ENCODE measurements at places on chromosomes 2 and 18.

DNA sequence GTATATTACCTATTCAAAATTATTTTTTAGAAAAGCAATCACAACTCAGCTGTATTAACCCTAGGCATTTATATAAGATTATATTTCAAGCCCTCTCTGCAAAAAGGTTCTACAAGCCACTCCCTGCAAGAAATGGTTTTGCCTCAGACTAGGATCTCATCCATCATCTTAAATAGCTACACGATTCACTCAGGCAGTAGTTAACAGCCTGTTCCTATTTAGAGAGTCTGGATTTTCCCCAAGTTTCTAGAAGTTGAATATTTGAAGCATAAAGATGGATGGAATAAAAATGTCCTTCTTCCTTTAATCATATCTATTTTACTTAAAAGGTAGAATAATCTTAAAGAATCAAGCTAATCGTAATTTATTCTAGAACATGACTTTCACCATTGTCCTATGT, 167.1 kb upstream of the STK17B start:
- no peak for DNase-seq

DNA sequence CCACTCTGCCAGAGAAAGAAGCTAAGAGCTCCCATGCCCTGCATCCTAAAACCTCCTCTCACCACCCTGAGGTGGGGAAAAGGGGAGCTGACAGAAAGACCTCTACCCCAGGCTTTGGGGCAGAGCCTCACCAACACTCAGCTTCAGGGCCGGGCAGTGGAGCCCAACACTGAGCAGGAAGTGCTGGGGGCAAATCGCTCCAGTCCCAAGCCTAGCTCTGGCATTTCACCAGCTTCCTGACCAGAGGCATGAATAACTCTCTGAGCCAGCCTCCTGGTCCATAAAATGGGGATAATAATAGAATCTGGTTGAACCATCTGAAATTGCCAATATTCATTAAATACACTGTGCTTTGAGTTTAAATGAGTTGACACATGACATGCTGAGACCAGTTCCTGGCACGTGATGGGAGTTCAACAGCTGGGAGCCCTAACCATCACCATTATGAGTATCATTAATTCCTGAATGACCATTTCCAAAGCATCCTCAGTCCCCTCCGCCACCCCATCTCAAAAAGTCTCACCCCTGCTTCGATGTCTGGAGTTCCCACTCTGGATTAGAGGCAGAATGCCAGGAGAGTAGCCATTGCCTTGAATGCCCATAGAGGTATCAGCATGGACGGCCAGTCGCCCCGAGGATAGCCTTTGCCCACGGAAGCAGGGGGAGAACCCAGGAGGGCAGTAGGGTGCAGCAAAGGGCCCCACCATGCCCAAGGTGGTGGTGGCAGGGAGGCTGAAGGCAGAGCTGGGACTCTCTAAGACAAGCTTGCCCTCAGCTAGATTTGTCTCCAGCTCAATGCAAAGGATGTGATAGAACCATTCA, 153.4 kb downstream of the TNS1 start:
- peak; percentile 54 for DNase-seq

GRCh38 chr2:195534971-195535370, 122.1 kb upstream of the SLC39A10 start:
- no peak for DNase-seq

- DNase-seq, result no peak
Observed at GRCh38 chr2:134008837-134009236, 245.0 kb upstream of the MGAT5 start.

DNA sequence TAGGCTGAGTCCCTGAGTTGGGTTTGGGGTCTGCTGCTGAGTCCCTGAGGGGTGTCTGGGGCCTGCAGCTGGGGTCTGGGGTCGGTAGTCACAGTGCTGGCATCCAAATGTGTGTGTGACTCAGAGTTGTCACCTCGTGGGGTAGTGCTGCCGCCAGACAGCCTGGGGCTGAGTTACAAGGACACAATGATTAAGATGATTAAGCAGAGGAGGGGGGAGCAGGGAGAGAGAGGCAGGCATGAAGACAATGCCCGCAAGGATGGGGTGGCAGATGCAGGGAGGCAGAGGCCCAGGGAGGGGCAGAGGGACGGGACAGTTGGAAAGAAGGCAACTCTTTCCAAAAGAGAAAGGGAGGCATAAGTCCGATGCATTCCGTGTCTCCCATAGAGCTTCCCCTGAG, 120.2 kb downstream of the CELF4 start:
- no peak for DNase-seq

DNA sequence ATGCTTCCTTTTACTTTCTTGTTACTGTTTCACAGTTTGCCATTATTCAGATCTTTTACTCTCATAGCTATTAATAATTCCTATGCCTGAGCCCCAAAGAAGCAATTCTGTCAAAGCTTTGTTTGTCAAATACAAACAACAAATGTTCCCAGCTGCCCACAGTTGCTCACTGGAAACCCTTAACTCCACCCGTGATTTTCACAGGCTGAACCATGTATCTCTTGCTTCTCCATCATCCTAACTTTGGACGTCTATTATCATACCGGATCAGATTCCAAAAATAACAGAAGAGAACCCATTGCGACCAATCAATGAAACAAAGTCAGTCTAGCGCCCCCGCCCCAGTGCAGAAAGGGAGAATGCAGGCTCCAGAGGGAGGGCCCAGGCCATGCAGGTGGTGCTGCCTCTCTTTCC, 24.2 kb downstream of the COLEC12 start:
- DNase-seq, result no peak

- no peak for DNase-seq
Observed at GRCh38 chr2:121266543-121267106, 18.4 kb downstream of the TFCP2L1 start.

DNA sequence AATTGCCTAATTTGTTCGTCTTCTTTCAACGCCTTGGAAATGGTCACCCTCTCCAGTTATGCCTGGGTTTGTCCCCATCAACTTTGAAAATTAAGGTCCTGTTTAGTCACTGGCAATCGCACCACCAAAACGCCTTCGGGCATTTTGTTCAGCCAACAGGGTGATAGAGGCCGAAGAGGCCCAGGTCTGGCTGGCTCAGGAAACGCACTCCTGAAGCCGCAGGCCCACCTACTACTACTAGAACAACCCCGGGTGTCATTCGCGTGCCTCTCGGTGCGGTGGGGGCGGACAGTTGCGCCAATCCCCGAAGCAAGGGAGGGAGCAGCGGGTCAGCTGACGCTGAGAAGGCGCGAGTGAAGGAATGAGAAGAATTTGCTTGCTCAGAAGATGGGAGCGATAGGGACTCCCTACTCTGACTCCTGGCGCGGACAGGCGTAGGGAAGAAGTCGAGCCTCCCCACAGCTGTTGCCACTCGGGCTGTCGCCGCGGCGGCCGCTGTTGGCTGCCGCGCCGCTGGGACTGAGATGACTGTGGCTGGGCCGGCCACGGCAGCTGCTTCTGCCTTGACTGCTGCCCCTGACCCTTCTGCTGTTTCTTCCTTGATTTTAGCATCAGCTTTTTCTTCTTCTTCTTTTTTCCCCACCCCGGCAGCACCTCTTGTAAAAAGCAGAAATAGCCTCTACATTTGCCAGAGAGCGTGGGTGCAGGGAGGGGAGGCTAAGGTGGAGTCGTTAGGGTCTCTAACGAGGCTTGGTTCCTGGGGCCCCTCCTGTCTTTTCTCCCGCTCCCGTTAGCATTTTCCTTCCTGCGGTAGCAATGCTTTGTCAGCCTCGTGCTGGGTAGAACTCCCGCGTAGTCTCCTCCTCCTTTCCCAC, 387.6 kb downstream of the FIGN start:
- DNase-seq, result peak; percentile 72

DNA sequence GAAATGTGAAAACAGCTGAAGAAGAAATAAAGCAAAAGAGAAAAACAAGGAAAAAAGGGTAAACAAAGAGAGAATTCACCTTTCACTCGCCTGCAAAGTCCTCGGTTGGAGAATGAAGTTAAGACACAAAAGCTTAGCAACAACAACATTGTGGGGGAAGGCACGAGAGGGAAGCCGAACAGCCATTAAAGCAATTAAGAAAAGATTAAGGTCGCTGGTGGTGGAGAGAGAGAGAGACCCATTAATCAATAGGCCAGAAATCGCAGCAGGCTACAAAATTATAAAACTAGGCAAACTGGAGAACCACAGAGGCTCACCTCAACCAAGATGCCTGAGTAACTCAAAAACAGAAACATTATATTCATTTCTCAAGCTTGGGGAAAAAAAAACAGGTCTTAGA, 120.0 kb upstream of the SIX3 start:
- DNase-seq, result no peak

- DNase-seq, result no peak
Observed at GRCh38 chr2:60557486-60557864, 4.0 kb upstream of the BCL11A start.

- DNase-seq, result no peak
Observed at GRCh38 chr18:37251679-37252078, 313.9 kb downstream of the CELF4 start.

DNA sequence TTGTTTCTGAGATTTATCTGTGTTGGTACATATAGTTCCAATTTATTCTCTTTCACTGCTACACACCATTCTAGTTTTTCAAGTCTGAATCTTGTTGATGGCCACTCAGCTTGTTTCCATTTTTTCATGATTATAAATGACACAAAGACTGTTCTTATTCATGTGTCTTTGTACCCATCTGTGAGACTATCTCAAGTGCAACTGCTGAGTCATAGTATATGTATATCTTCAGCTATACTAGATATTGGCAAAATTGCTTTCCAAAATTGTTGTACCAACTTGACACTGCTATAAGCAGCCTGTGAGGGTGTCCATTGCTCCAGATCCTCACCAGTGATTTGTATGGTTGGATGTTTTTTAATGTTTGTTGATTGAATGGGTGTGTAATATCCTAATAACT, 37.2 kb upstream of the RTN4 start:
- DNase-seq, result no peak

DNA sequence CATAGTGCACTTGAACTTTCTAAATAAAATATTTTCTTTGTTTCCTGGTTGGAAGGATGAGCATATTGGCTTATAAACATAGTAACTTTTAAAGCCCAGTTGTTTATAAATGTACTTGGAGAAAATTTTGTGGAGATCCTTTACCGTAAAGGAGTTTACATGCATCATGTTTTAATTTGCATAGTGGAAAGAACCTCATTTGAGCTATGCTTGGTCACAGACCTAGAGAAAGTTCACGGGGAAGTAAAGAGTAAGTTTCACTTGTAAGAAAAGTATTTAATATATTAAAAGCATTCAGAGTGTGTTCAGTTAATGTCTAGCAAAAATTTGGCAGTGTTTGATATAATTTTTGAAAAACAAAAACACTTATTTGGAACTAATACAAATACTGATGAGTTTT, 45.3 kb downstream of the PIKFYVE start:
- DNase-seq, result no peak

DNA sequence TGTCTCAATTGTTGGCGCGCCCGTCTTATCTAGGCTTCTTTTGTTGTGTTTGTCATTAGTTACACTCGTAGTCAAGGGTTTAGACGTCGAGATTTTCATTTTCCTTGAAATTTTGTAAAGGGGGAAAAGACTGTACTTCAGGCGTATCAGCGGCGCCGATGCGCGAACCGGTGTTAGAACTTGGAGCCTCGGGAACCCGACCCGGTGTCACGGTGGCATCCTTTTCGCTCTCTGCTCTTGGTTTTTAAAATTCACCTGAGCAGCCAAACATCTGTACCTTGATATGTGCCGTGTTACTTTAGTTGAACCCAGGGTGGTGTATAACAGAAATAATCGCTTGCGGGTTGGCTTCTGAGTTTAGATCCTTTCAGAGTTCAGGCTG, 643 bp downstream of the RMC1 start:
- peak; percentile 6 for DNase-seq

- DNase-seq, result no peak
Observed at GRCh38 chr18:44799382-44799906, 118.8 kb downstream of the SETBP1 start.

DNA sequence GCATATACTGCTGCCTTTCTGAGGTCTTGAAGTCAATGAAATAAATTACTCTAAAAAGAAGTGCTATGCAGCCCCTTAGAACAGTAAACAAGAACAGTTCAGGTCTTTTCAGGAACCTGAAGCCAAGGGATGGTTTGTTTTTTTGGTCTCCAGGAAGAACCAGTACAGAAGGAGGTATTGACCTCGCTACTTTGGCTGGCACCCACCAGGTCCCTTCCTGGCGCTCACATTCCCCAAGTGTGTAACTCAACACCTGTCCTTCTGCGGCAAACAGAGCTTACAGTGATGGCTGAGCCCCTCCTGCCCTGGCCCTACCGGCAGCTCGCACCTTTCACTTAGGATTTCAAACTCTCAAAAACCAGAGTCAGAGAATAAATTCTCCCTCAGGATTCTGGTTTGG, 51.9 kb downstream of the SETBP1 start:
- no peak for DNase-seq

- peak; percentile 42 for DNase-seq
Observed at GRCh38 chr2:72859831-72860262, 27.4 kb upstream of the SPR start.

- no peak for DNase-seq
Observed at GRCh38 chr2:51329512-51329911, 297.6 kb upstream of the NRXN1 start.

DNA sequence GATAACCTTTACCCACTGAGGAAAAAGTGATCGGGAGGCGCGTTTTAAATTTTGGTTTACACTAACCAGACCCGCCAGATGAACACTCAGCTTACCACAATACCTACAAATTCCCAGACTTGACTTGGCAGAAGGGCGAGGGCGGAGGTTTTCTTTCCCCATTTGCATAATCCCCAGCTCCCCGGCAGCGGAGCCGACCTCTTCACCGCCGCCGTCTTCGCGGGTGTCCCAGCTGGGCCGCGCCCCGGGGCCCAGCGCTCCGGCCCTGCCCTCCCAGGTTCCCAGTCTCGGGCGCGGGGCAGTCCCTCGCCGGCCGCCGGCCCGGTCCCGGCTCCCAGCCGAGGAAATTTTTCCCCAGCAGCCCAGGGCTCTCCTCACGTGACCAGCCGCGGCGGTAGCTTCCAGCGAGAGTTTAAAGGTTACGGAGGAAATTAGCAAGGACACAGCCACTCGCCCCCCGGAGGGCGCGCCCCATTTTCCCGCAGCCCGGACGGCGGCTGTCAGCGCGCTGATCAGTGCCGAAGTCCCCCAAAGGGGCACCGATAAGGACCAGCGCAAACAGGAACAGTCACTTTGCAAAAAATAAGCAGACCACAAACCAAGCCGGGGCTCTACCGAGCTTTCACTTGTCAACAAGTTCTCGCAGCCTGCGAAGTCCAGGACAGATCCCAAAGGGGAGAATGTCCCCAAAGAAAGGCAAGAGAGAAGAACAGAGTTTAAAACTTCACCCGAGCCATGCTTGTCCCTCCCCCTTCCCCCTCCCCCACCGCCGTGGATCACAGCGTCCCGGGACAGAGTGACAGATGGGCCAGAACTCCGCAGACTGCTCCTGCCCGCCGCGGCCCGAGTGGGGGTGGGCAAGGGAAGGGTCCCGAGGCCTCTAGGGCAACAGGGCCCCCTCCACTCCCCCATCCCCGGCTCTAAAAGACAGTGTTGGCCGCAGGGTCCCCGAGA, 1.3 kb upstream of the PRKCE start:
- peak; percentile 57 for DNase-seq

- DNase-seq, result peak; percentile 72
Observed at GRCh38 chr2:227853204-227853629, 18.2 kb upstream of the DAW1 start.
